ENCODE measurements at places on chromosomes 16 and 17.

DNA sequence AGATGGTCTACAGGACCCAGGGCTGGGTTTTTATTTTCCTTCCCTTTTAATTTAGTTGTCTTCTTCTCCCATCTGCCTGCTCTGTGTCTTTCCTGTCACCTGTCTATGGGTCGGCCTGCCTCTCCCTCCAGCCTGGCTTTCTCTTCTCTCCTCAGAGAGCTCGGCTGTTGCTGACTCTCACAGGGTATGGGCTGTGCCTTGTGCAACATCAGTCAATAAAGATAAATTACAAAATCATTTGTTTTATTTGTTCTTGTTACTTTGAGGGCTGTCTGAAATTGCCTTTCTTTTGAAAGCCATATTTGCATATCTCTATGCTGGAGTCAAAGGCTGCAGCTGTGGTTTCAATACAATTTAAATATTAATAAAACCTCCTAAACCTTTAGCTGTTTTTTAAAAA is 15.6 kb downstream of the RND2 start:
- no peak for DNase-seq

GRCh38 chr17:40551091-40551878 is 14.0 kb downstream of the CCR7 start:
- no peak for DNase-seq

GRCh38 chr16:6016530-6017184 is 919.1 kb upstream of the EEF2KMT start:
- DNase-seq, result no peak

DNA sequence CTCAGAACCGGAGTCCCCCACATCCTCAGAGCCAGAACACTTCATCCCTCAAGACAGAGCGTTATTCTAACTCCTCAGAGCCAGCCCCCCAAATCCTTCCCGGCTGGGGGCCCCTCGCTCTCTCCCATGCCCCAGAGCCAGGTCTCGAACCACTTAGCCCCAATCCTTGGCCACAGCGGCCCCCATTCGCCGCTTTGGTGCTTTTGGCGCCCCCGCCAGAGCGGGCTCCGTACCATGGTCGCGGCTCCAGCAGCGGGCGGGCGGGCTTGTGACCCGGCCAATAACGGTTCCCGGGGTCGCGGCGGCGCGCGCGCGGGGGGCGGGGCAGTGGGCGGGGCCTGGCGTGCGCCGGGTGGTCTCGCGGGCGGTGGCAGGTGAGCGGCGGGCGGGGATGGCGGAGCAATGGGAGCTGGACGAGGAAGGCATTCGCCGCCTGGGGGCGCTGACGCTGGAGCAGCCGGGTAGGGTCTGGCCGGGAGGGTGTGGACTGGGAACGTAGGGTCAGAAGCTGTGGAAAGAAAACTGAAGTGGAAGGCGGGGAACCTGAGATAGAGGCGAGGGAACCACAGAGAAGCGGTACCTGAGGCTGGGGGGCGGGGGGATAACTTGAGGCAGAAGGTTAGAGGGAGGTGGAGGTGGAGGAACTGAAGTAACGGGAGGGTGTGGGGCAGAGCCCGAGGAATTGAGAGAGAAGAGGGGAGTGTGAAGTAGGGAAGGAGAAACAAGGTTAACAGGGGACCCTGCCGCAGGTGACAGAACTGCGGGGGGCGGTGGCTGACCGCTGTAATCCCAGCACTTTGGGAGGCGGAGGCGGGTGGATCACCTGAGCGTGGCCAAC is at the start of the genes KCTD19 and LRRC36:
KCTD19 (minus strand) TSS at position 270 of the 838 bp plus-strand sequence; CDS start at position 236, 34 bp downstream.
LRRC36 (plus strand) TSS at position 344 of the 838 bp plus-strand sequence; CDS start at position 392, 48 bp downstream.
- DNase-seq, result no peak

- no peak for DNase-seq
Measured at GRCh38 chr17:81144423-81144781, 20.9 kb upstream of the PVALEF start.

DNA sequence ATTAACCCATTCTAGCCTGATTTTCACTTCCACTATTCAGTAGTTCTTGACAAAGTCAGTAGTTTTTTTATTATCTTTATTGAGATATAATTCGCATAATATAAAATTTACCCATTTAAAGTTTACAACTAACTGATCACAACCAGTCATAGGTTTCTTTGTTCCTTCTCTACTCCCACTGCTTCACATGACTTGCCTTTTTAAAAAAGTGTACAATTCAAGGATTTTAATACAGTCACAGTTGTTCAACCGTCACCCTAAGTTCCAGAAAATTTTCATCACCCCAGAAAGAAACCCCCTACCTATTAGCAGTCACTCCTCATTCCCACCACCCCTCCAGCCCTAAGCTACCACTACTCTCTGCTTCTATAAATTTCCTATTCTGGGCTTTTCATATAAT is 162.5 kb downstream of the TRIM37 start:
- DNase-seq, result no peak

DNA sequence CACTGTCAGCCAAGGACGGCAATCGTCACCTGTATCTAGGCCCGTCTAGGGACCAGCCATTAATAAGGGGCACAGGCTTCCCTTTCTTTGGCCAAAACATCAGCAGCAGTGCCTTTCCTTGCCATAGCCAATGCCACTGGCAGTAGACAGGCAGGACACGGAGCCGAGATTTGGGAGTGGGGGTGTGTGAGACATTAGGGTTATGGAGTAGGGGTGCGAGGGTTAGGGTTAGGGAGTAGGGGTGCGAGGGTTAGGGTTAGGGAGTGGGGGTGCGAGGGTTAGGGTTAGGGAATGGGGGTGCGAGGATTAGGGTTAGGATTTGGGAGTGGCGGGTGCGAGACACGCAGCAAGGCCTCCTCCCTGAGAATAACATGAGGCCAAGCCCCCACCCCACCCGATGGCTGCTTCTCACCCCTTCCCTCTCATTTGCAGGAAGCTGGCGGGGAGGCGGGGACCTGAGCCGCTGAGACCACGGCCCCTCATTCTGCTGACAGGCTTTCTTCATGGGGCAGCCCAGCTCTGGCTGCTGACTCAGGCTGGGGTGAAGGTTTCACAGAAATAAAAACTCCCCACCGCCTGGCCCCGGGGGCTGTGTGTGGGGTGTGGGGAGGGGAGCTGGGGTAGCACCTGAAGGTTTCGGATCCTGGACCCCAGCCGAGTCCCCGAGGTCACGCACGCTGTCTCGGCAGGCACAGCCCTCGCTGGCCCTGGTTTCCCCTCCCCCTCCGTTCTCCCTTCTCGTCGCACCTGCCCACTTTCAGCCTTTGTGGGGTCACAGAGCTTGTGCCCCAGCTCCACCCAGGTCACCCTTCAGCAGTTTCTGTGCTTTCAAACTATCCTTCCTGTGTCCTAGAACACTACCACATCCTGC is 93.8 kb downstream of the PGS1 start:
- no peak for DNase-seq

DNA sequence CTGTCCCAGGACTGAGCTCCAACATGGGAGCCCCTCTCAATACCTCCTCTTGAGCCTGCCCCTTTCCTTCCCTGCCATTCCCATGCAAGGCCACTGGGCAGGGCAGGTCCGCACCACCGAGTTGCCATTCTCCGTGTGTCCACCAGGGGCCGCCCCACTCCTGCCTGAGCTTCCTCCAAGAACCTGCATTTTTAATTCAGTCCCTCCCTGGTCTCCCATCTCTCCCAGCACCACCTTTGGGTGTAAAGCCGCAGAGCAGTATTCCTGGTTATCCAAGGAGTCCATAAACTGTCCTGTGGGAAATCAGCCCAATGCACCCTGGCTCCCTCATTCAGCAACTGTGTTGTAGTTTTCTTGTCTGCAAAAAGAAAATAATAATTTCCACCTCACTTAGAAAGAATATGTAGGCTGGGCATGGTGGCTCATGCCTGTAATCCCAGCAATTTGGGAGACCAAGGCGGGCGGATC is 15.9 kb upstream of the ANKRD40CL start:
- peak; percentile 39 for DNase-seq

DNA sequence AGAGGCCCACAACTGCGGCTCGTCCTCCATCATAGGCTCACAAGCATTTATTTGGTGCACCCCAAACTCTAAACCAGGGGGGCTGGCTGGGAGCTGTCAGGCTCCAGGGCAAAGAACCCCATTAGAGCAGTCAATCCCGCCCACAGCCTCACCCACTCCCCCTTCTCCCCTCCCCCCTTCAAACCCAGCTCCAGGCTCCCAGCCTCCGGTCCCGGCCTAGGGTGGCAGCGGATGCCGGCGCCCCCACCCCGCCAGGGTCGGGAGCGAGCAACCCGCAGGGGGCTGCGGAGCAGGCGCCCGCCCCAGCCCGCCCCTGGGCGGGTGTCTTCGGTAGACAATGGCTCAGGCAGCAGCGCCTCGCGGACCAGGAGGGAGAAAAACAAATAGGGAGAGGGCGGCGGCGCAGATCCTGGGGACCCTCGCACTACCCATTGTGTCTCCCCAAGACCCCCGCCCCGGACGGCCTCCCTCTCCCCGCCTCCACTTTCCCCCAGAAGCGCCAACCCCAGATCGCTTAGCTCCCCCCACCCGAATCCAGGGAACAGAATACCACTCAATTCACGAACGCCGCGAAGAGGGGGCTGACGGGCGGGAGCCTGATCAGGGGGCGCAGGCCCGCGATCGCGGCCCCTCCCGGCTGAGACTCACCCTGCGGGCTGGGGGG is 572 bp downstream of the FAM171A2 start:
- DNase-seq, result no peak

GRCh38 chr17:1003972-1004768 is 7.2 kb downstream of the TIMM22 start:
- no peak for DNase-seq

DNA sequence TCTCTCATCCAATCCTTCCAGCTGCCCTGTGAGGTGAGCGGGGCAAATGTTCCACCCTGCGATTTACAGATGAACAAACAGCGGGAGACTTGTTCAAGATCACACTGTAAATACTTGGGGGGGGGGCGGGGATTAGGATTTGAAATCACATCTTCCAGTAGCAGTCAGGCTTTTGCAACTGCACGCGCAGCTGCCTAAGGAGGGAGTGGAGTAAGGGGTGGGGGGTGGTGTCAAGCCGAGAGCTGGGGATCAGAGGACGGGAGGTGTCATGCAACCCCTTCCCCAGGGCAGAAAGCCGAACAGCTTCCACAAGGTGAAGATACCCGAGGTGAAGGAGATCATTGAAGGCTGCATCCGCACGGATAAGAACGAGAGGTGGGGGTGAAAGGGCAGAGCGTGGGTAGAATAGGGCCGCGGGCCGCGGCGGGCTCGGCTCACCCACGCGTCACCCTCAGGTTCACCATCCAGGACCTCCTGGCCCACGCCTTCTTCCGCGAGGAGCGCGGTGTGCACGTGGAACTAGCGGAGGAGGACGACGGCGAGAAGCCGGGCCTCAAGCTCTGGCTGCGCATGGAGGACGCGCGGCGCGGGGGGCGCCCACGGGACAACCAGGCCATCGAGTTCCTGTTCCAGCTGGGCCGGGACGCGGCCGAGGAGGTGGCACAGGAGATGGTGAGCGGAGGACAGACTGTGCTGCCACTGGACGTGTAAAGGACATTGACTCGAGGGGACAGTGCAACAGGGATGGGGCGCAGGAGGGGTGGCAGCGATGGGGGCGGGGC is 4.6 kb downstream of the WNK4 start:
- no peak for DNase-seq

- DNase-seq, result no peak
Measured at GRCh38 chr16:55045756-55046460, 115.2 kb downstream of the IRX5 start.

DNA sequence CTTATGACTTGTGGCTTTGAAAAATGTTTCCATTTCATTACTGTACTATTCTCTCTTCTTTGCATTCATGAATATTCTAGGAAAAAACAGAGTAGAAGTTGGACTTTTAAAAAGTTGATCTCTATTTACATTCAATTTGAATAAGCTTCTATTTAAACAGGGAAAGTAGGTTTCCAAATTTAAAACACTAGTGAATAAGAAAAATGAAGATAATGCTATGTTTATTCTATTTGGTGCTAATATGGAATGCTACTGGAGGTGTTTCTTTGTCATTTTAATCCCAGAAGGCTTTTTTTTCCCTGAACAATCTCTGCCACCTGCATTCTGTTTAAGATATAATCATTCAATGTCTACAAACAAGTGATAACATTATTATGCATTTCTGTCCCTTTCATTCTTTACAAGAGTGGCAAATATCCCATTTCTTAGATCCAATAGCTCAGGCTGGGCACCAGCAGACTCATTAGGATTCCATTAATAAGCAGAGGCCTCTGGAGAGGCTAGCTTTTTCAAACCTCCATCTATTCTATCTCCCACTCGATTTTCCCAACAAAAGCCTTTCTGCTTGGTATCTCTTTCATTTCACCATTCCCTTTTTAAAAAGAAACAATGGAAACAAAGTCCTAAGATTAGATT is 1001.6 kb upstream of the CDH8 start:
- DNase-seq, result no peak

GRCh38 chr16:57720142-57720575 is 15.4 kb upstream of the KATNB1 start:
- DNase-seq, result no peak

DNA sequence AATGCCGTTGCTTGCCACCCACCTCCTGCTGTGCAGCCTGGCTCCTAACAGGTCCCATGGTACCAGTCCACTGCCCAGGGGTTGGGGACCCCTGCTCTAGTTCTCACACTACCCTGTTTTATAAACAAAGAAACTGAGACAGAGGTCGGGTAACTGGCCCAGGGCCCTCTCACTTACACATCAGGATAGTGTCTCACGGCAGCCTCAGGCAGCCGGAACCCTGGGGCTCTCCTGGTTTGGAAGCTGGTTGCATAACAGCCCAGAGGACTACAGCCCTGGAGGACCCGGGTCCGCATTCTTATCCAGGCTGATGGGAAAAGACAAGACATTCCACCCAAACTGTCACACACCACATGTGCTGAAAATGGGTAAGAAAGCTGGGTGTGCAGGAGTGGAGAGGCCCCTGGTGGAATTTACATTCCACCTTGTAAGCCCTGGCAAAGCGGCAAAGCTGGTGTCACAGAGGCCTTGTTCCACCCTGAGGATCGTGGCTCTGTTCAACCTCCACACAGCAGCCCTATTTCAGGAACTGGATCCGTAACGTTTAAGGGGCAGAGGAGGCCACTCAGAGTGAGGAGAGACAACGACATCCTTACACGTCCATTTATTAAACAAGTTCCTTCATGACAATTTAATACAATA is 9.8 kb downstream of the CMTM3 start:
- DNase-seq, result no peak

- DNase-seq, result no peak
Measured at GRCh38 chr16:63978240-63978639, 1143.6 kb downstream of the CDH11 start.

- no peak for DNase-seq
Measured at GRCh38 chr16:56212144-56212543, 20.9 kb downstream of the GNAO1 start.

GRCh38 chr16:48054881-48055601 is 100.8 kb downstream of the ABCC12 start:
- peak; percentile 34 for DNase-seq

All from cerebellar nuclear complex (tissue), 1 donor.